ENCODE measurements at places on chromosomes 4 and X. TPM values are rescaled to one million over a fixed set of nuclear protein-coding genes. Genes with fewer than 3 reads are reported as not detected.

XK gene
- 1.6 TPM for total RNA-seq

DNA sequence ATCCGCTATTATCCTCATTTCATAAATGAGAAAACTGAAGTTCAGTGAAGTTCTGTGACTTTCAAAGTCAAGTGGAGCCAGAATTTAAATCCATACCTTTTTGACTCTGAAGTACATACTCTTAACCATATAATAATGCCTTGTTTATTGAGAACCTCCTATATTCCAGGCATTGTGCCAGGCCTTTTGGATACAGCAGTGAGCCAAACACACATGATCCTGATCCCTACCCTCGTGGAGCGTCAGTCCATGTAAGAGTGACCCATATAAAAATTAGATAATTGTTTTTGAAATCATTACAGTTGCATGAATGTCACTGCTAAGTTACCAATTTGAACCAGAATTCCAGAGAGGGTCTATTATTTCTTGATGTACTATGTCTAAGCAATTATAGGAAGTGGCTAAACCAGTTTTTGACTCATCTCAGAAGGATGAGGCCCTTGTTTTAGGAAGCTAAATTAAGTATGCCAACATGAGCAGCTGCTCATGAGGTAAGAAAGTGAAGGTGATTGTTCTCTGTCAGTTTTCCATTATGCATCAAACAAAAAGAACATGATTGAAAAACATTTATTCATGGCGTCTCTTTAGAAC, 289.5 kb downstream of the GLUD2 start:
- no peak for DNase-seq

GRCh38 chrX:139200346-139200745, 330.2 kb upstream of the F9 start:
- DNase-seq, result peak; percentile 23

DNA sequence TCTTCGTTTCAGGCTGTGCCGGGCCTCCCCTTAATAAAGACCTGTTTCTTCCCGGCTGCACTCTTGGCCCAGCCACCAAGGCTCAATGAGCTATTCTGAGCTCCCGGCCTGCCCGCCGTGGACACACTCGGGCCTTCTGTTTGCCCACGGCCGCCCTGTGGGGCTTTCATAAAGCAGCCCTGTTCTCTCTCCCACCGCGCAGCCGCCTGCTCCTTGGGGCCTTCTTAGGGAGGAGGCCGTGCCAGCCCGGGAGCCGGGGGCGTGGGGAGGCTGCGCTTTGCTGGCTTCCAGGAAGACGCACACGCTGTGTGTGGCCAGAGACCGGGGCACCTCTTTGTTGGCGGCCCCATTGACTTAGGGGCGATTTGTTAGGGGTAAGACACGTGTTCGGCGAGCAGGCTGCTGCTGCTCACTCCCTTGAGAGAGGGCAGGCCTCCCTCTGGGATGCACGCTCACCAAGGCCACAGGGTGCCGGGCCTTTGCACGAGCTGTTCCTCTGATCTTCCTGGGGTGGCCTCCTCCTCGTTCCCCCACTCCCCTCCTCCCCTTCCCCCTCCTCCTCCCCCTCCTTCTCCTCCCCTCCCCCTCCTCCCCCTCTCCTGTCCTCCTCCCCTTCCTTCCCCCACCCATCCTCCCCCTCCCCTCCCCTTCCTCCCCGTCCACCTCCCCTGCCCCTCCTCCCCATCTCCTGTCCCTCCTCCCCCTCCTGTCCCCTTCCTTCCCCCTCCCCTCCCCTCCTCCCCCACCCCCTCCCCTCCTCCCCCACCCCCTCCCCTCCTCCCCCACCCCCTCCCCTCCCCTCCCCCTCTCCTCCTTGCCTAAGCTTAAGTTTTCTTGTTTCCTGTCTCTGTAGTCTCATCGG, 11.3 kb downstream of the BLOC1S4 start:
- DNase-seq, result no peak

GRCh38 chrX:122004127-122004526, 956.7 kb downstream of the GLUD2 start:
- DNase-seq, result no peak

GRCh38 chr4:24842356-24842755, 47.0 kb downstream of the SOD3 start:
- no peak for DNase-seq

DNA sequence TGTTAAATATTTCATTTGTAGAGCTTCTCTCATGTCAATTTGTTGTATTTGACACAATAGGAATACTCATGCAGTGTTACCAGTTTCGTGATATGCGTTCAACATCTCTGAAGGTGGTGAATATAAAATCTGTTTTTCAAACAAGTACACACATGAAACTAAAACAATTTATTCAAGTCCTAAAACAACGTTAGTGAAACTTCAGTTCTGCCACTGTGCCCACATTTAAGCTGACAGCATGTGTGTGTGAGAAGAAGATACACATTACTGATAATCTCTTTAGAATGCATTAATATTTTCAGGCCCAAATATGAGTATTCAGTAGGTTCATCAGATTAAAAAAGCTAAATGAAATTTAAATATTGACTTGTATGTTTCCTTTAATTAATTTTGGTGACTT, 21.7 kb downstream of the GAB1 start:
- no peak for DNase-seq

GRCh38 chr4:186137196-186137794, 32.8 kb downstream of the FAM149A start:
- peak; percentile 6 for DNase-seq

GPR78 gene
- total RNA-seq, result 0.07 TPM

ETDA gene
- not detected for total RNA-seq

GRCh38 chr4:2334826-2335728, 73.2 kb upstream of the MXD4 start:
- no peak for DNase-seq

DNA sequence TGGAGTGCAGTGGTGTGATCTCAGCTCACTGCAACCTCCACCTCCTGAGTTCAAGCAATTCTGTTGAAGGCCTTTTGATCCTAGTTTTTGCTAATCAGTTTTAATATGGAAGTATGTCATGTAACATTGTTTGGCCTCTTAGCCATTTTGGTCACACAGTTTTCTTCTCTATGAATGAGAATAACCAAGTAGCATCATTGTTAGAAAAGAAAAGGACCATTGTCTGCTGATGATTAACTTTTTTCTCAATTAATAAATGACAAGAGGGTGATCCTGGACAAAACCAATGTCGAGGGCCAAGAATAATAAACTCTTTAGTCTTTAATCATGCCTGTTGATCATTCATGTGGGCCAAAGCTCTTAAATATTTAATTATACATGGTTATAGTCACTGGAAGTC, 289.3 kb upstream of the MAGEB2 start:
- DNase-seq, result no peak

ADH6 gene
- total RNA-seq, result not detected

GRCh38 chr4:93317057-93317456, 511.5 kb upstream of the ATOH1 start:
- DNase-seq, result no peak

- peak; percentile 61 for DNase-seq
Measured at GRCh38 chrX:12791257-12792228, at the start of gene PRPS2. Gene PRPS2, plus strand, starts transcription at chrX:12791412. Its CDS starts 86 bp downstream, at chrX:12791498.

SPANXN3 gene
- total RNA-seq, result not detected

DNA sequence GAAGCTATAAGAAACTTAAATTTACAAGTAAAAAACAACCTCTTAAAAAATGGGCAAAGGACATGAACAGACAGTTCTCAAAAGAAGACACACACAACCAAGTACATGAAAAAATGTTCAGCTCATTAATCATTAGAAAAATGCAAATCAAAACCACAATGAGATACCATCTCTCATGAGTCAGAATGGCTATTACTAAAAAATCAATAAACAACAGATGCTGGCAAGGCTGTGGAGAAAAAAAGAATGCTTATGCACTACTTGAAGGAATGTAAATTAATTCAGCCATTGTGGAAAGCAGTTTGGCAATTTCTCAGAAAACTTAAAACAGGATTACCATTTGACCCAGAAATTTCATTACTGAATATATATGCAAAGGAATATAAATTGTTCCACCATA, 666.3 kb upstream of the GRIA3 start:
- DNase-seq, result peak; percentile 70

SPANXD gene
- total RNA-seq, result 210 TPM

OCRL gene
- total RNA-seq, result 31.8 TPM

DNA sequence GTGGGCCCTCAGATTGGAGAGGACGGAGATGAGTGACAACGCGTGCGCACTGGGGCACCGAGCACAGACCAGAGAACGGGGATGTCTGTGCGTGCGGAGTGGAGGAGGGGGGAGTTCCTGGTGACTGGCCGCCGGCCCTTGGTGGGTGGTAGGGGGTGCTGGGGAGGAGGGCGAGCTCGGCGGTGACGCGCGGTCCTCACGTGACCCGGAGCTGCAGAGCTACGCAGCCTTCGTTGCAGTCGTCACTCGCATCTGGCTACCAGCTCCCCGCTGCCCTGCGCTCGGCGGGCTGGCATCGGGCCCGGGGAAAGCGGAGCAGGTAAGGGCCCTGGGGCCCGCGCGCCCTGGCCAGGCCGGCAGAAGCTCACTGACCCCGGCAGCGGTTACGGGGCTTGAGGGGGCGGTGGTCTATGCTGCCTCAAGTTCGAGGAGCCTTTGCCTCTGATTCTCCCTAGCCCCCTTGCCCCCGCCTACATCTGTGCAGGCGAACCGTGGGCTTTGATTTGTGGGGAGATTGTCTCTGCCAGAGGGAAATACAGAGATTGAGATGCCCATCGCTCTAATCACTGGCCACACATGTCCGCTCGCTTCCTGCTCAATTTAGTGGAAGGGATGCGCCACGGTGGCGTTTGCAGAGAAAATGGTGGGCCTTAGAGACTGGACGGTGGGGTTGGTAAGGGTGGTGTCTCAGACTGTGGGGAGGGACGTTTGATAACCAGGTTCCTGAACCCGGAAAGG, at the start of gene ARMCX4:
Gene ARMCX4, plus strand, starts transcription at position 245 of the 738 bp plus-strand sequence. CDS start 3,134 bp downstream, outside the sequence.
- peak; percentile 6 for DNase-seq

DNA sequence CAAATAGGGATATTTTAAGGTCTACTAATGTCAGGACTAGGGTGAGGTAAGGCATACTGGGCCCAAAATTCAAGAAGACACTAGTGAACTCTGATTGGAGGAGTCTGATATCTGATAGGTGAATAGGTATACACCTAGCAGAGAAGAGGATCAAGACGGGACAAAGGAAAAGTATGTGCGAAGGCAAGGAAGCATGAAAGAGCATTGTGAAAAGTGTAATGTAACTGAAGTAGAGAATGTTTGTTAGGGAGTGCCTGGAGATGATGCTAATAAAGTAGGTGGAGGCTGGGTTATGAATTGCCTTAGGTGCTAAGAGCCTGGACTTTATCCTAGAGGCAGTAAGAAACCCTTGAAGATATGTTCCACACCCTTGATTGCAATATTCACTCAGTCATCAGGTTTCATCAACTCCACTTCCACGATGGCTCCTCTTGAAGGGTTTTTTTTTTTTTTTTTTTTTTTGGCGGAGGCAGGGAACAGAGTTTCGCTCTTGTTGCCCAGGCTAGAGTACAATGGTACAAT, 49.9 kb upstream of the XIAP start:
- DNase-seq, result no peak

DNA sequence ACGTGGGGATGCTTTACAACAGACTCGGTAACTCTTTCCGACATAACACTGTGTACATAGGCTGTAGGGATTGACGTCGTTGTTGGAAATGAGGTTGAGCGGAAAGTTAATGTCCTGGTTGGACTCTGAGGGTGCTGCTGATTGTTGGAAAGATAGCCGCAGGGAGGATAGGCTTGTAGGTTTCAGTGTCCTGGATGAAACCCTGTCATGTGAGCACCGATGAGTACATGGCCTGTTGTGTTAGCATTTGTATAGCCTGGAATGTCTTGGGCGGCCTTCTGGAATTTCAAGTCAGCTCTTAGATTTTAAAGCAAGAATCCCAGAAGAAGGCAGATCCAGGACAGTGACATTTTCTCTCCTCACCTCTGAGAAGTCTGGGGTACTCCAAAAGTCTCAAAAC, 63.3 kb downstream of the TBC1D14 start:
- DNase-seq, result no peak

ODAM gene
- not detected for total RNA-seq

DNA sequence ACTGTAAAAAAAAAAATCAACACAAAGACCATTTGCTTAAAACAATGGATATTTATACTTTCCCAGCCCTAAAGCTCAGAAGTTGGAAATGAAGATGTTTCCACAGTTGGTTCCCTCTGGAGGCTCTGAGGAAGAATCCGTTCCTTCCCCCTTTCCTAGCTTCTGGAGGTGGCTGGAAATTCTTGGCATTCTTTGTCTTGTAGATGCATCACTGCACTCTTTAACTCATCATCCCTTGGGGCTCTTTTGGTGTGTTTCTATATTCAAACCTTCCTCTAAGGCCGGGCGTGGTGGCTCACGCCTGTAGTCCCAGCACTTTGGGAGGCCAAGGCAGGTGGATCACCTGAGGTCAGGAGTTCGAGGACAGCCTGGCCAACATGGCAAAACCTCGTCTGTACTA, 78.7 kb downstream of the VCX3A start:
- no peak for DNase-seq

- peak; percentile 83 for DNase-seq
Measured at GRCh38 chrX:31499109-31499508, 427.3 kb upstream of the FTHL17 start.

DNA sequence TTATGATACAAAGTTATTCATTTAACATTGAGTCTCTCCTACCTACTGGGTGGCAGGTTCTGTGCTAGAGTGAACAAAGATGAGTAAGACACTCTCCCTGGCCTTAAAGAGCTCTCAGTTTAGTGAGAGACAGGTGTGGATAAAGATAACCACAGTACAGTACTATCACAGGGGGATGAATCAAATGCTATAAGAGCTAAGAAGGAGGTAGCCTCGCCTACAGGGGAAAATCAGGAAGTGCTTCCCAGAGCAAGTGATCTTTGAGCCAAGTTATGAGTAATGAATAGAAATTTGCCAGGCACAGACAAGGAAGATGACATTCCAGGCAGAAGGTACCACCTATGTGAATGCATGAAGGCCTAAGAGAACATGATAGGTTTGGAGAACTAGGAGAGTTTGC, 3.4 kb upstream of the IGBP1 start:
- DNase-seq, result peak; percentile 25

PRRG1 gene
- total RNA-seq, result 18.4 TPM

GRCh38 chrX:2451501-2452316, 49.1 kb downstream of the DHRSX start:
- no peak for DNase-seq

ODAPH gene
- total RNA-seq, result not detected

ERAS gene
- not detected for total RNA-seq

LAMTOR3 gene
- 44.0 TPM for total RNA-seq

RBMXL3 gene
- total RNA-seq, result not detected

FAM184B gene
- total RNA-seq, result not detected

DNA sequence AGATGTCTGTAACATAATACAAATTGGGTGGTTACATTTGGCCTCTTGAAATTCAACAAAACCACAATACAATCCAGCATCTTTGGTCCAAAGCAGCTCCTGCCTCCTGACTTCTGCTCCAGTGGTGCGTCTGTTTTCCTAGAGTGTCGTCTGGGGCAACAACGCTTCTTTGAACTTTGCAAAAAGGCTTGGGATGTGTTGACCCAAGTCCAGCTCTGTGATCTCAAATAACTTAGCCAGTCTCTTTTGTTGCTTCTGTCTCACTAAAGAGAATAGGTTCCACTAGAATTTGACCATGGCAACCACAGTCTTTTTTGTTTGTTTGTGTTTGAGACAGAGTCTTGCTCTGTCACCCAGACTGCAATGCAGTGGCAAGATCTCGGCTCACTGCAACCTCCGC, 324.0 kb downstream of the DHRSX start:
- peak; percentile 11 for DNase-seq

Data from M059J (cell line).